ENCODE measurements at places on chromosomes 4 and X. TPM values are rescaled to one million over a fixed set of nuclear protein-coding genes. Genes with fewer than 3 reads are reported as not detected.

DNA sequence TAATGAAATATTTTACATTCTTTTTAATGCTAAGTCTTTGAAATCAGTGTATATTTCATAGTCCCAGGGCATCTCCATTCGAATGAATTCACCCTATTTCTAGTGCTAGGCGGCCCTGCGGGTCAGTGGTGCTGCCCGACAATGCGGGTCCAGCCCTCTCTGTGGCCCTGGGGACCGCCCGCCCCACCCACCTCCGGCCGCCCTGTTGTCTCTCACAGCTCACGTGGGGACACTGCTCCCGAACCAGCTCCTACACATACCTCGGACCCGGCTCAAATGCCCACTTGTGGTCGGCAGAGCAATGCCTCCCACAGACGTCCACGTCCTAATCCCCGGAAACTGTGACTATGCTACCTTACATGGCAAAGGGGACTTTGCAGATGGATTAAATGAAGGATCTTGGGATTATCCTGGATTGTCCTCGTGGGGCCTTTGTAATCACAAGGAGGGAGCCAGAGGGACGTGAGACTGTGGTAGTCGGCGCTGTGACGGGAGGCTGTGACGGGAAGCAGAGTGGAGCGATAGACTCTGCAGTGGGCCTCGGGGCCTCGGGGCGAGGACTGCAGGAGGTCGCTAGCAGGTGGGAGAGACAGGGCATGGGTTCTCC is 92.3 kb upstream of the PSAPL1 start:
- DNase-seq = no peak

DNA sequence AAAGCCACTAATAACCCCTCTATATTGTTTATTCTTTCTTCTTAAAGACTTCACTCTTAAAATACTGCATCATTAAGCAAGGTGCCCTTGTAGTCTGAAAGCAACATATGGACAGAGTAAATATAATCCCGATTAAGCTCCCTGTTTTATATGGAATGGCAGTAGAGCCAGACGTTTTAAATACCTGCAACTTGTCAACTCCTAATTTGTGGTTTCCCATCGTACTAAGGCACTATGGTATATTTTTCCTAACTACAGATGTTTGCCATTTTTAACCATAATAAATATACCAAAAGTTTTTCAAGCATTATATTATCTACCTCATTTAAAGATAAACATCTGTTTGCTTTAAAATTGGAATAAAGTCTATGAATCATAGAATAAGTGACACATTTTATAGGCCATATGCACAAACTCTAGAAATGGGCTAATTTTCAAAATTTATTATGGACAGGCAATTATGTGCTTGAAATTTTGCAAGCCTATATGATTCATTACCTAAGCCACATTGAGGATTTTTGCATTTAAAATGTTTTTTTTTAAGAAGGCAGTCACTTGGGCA is 194.6 kb downstream of the FRMPD4 start:
- DNase-seq = no peak

DNA sequence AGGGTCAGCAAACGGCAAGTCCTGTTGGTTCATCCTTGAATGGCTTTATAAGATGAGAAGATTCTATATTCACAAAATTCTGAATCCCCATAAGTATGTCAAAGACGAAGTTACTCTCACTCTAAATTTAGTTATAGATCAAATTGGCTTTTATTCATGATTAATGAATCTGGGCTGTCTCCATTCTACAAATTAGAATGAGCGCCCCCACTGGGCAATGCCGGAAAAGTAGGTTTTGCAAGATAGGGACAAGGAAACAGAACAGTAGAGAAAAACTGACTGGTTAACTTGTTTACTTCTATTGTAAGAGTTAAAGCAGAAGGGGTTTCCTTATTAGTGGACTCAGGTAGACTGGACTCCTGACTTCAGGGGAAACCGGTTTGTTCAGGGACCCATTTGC is 100.3 kb downstream of the F11 start:
- DNase-seq = no peak

DNA sequence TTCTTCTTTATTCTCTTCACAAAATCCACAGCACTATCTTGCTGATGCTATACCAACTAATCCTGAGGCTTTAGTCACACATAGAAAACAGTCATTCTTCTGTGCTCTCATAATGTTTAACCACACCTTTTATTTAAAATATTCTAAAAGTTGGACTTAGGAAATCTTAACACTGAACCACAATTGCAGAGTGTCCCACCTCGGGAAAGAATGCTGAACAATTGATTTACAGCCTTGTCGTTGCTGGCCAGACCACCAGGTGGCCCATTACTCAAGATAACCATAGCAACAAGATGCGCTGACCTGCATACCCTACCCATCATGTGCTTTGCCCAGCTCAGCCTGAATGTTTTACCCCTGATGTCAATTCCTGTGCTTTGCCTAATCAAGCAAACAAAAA is 100.8 kb downstream of the ARSJ start:
- no peak for DNase-seq

DNA sequence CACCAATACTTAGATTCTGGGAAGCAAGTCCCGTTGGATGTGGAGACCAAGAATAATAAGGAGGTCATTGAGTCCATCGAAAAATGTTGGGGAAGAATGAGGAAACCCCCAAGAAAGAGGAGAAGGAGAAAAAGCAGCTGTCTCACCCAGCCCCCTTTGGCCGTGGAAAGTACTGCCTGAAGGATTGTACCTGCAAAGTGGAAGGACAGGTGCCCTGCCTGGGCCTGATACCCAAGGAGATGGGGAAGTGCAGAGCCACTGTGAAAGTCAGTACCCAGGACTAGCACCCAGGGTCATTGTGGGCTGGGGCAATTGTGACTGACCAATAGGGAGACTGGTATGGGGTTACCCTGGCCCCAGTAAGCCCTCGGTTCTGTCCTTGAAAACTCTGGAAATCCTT is 13.8 kb upstream of the CFAP299 start:
- DNase-seq = no peak

DNA sequence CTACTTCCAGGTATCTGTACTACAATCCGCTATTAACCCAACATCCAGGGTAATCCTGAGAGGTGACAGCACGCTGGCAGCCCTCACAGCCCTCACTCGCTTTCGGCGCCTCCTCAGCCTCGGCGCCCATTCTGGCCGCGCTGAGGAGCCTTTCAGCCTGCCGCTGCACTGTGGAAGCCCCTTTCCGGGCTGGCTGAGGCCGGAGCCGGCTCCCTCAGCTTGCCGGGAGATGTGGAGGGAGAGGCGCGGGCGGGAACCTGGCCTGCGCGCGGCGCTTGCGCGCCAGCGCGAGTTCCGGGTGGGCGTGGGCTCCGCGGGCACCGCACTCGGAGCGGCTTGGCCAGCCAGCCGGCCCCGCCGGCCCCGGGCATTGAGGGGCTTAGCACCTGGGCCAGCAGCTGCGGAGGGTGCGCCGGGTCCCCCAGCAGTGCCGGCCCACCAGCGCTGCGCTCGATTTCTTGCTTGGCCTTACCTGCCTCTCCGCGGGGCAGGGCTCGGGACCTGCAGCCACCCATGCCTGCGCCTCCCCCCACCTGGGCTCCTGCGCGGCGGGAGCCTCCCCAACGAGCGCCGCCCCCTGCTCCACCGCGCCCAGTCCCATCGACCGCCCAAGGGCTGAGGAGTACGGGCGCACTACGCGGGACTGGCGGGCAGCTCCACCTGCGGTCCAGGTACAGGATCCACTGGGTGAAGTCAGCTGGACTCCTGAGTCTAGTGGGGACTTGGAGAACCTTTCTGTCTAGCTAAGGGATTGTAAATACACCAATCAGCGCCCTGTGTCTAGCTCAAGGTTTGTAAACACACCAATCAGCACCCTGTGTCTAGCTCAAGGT is 87.3 kb downstream of the PRSS12 start:
- DNase-seq = no peak

- DNase-seq = no peak
Observed at GRCh38 chr4:14856934-14857235, 145.4 kb upstream of the CPEB2 start.

DNA sequence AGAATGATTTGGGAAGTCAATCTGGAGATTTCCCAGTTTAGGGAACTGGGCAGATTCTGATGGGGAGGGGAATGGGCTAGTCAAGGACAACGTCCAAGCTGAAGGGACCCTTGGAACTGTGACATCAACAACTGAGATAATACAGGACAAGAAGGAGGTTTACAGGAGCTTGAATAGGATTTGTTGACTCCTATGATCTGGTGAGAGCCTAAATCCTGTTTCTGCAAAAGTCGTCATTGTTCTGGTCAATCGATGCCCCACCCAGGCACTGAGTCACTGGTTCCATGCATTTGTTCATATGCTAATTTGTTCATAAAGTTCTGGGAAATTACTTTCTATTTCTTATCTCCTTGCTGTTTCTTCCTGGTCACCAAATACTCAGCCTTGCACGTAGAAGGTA is 15.3 kb upstream of the PDGFRA start:
- DNase-seq = peak; percentile 21

DNA sequence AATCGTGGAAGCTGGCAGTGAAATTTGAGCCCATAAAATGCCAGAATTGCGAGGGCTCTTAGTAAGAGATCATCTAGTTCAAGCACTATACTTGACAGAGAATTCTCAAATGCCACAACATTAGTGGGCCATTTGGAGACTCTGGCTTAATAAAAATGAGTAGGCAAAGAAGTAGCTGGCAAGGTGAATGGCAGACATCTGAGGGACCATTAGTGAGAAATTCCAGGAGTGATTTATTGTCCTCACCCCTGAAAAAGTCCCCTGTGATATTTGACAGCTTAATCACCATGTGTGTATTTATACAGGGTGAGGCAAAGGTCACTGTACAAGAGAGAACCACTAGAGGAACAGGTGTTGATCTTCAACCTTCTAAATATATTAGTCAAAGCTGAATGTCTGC is 207.5 kb downstream of the CHRDL1 start:
- no peak for DNase-seq

SYP gene
- 0.88 TPM for total RNA-seq

DCX gene
- total RNA-seq = not detected

CORIN gene
- total RNA-seq = 0.42 TPM

MAMLD1 gene
- 1.9 TPM for total RNA-seq

TCEAL2 gene
- 0.32 TPM for total RNA-seq

CXCL6 gene
- total RNA-seq = not detected

MAGED4B gene
- total RNA-seq = 2.0 TPM

Measured in lower leg skin (tissue), 4 donors.